ENCODE measurements at places on chromosomes 11 and 22. TPM values are rescaled to one million over a fixed set of nuclear protein-coding genes. Genes with fewer than 3 reads are reported as not detected.

DNA sequence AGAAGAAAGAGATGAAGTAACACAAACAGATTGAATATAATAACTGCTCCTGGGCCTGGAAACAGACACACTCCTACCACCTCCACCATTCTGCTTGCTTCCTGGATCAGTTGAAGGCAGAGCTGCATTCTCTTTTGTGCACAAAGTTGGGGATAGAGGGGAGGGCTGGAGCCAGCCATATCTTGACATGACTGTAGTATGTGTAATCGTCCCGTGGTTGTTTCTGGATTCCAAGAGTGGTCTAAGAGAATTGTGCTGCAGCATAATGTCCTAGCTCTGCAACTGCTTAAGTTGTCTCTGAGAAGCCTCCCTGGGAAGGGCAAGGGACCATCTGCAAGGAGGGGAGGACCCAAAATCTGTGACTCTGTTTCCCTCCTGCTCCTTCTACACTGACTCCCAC, 3.2 kb downstream of the CRY2 start:
- DNase-seq, result no peak

DNA sequence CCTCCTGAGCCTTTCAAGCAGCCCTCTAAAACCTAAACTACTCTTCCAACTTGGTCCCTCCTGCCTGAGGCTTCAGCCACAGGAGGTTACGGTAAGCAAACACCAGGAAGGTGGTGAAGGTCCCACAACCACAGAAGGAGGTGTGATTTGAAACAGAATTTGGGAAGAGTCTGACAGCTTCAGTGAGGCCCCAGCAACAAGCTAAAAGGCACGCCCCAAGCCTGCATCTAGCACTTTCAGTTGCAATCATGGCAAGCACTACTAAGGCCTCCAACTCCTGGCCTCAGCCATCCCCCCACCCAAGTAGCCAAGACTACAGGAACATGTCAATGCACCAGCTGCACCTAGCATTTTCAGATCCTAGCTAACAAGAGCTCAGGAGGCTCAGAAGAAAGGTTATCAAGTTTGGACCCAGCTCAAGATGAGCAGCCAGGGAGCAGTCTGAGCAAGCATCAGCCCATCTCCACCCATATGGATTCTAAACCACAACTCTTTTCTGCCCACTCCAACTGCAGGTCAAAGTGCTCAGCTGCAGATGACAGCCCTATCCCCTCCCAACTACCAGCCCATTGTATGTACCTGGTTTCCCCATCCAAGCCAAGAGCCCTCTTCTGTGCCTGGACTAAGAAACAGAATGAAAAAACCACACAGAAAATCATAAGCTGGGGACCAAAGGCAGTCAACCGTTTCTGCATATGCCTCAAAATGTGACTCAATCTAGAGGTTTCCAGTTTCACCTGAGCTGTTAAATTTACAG, 10.4 kb upstream of the AHNAK start:
- DNase-seq, result no peak

DNA sequence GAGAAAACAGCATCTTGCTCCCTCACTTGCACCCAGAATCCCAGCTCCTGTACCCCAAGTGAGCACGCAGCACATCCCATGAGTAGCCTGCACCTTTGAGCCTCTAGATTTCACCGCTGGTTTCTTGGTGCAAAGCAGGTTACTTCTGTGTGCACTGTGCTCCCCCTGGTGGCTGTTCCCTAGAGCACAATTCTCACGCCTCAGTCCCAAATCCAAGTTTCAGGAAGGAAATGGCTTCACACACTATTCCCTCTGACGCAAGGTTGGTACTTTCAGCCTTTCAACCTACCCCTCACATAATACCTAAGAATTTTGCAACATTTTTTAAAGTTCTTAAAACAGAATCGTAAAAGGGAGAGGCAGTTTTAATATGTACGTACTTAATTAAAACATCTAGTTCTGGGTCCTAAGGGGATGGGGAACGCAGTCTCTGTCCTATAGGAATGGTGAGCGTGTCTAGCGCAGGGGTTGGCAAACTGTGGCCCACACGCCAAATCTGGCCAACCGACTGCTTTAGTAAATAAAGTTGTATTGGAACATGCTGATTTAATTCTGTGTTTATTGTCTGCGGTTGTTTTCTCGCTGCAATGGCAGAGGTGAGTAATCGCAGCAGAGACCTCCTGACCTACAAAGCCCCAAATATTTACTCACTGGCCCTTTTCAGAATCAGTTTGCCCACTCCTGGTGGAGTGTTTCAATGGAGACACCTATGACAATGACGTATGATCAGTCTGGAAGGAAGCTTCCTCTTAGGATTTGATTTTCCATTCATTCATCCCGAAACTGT, 27.5 kb downstream of the DHCR7 start:
- peak; percentile 66 for DNase-seq

- DNase-seq, result no peak
These were observed 689.7 kb downstream of the TBC1D22A start for GRCh38 chr22:47452184-47452583.

Gene C11orf86
- polyA plus RNA-seq, result not detected
